ENCODE measurements at places on chromosomes 2 and 18.

DNA sequence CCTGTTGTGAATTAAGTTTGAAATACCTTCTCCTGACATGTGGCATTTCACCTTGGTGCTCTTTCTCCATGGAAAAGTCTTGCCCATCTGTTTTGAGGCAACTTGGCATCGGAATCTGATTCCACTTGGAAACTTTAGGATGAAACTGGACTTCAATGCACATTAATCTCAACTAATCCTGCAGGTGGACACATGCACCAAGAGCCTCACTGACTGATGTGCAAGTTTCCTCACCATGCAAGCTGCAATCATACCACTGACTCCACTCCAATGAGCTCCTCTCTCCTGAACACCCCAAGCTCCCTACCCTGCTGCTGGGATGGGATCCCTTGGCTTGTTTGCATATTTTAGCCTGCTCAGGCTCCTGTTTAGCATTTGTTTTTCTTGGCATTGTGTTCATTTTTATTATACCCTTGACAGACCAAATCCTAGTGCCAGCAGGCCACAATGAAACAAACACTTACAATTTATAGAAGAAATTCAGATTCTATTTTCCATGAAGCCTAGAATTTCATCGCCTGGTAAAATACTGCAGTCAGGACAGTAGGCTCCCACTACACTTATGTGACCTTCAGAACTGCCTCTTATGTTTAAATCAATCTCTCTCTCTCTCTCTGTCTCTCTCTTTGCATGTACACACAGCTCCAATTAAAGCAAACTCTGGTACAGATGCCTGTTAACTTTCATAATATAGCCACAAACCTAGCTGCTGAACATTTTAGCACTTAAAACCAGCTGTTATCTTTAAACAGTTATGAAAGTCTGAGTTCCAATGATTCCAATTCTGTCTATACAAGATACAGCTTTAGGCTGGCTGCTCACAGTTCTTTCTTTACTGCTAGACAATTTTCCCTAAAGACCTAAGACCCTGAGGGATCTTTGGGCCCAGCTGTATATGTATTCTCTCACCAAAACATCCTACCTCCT lies 141.5 kb downstream of the OSR1 start:
- DNase-seq: no peak

DNA sequence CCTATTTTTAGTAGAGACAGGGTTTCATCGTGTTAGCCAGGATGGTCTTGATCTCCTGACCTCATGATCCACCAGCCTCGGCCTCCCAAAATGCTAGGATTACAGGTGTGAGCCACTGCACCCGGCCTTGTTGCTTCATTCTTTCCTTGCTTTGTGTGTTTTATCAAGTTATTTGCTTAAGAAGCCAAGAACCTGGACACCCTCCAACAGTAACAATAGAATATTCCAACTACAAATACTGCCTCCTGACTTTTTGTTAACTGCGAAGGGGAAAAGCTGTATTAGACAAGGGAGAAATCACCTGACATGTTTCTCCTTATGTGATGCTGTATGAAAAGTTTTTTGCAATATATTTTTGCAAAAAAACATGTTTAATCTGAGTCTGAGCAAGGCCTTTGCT lies 297.2 kb downstream of the NCKAP5 start:
- DNase-seq: no peak

DNA sequence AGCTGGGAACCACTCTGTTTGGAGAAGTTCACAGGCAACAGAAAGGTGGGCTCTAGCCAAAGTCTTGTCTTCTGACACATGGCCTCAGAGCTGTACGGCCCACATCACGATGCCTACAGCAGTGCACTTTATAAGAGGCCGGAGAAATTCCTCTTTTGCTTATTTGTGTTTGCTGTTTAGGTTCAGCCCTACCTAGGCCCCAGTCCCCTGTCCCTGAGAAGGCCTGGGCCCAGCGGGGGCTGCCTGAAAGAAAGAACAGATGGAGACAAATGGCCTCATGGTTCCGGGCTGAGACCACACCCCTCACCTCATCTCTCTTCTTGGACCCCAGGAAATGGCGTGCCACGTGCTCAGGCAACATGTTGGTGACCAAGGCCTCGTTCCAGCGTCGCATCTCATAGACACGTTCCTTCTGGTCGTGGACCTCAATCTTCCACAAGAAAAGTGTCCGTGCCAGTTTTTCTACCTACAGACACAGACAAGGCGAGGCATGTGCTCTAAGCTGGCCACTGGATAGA lies 30.9 kb downstream of the CENPO start:
- no peak for DNase-seq

- no peak for DNase-seq
Observed at GRCh38 chr18:77815666-77816338, 566.2 kb downstream of the GALR1 start.

- DNase-seq: no peak
Observed at GRCh38 chr2:189559579-189560272, 20.9 kb downstream of the SLC40A1 start.

- no peak for DNase-seq
Observed at GRCh38 chr2:33494155-33494779, 17.8 kb downstream of the RASGRP3 start.

DNA sequence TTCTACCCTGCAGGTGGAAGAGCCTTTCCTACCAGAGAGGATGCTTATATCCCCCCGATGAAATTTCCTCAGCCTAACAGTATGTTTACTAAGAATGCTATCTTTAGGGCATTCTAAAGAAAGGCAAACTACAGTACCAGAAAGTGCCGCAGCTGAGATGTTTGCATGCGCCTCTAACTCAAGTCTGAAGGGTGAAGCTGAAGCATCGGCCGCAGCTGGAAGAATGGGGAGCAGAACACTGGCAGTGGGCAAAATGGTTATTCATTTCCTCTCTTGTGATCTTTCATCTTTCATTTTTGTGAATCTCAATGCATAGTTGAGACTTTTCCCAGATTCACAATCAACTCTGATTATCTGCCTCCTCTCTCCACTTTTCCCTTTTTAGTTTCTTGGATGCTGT lies 648.2 kb upstream of the ZEB2 start:
- no peak for DNase-seq

DNA sequence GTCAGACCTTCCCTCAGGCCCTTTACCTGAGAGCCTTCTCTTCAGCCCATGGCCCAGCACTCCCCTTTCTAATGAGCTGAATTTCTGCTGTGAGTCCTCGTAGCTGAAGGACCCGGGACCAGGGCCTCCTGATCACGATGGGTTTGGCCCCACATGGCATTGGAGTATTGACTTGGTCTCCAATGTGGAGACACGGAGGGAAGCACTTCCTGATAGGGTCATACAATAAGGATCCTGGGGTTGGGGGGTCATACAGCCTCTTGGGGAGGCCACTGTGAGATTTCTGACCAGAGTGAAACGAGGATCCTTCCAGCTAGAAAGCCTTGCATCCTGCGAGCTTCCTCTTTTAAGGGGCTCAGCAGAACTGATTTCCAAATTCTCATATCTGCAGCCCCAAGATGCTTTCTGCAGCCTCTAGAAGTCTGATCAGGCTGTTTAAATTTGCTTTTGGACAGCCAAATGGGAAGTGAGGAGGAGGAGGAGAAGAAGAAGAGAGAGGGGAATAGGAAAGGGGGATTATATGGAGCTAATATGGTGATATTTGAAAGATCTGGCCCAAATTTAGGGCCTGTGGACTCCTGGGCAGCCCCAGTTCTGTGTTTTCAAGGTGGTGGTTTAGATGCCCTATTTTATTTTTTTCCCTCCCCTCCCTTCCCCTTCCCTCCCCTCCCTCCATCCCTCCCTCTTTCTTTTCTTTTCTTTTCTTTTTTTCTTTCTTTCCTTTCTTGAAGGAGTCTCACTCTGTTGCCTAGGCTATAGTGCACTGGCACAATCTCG lies 38.9 kb downstream of the RHOB start:
- DNase-seq: no peak

DNA sequence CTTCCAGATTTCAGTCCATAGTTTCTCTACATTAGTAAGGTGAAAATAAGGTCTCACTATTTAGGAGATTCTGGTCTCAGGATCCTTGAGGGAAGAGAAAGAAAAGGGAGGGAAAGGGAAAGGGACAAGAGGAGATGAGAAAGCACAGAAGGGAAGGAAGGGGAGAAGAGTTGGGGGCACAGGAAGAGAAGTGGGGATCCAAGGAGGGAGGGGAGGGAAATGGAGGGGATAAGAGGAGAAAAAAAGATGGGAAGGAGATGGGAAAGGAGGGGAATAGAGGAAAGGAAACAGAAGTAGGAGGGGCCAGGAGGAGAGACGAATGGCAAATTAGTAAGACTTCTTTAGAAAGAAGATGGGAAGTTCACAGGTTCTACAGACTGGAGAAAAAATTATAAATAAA lies 39.2 kb upstream of the SPTBN1 start:
- no peak for DNase-seq

- no peak for DNase-seq
Observed at GRCh38 chr2:39723497-39723896, 55.6 kb downstream of the THUMPD2 start.

DNA sequence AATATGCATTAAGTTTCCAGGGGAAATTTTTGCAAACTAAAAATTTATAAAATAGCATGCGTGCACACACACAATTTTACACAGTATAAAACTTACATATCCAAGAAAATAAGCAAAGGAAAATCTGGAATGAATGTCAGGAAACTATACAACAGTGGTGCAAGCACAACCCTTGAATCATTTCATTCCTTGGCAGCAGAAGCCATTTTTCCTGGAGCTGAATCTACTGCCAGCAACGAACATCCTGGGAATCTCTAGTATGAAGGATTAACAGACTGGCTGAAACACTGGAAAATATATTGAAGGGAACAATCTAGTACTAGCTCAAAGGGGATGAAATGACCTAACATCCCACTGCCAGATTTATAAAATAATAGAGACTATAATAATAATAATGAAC lies 235.3 kb downstream of the DYM start:
- no peak for DNase-seq

DNA sequence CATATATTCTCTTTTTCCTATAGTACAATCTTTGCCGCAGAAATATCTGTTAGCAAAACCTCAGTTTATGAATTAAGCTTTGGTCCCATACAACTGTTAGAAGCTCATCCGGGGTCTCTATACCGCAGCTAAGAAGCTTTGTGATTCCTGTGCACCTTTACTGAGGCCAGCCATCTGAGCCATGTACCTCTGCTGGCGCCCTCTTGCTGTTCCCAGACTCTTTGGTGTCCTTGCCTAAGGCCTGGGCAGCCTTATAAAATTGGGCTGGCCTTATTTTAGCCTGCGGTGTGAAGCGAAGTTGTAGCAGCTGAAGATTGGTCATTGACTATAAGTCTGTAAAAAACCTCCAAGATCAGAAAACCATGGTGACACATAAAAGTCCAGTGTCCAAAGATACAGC lies 1135.1 kb upstream of the CHAC2 start:
- DNase-seq: no peak

DNA sequence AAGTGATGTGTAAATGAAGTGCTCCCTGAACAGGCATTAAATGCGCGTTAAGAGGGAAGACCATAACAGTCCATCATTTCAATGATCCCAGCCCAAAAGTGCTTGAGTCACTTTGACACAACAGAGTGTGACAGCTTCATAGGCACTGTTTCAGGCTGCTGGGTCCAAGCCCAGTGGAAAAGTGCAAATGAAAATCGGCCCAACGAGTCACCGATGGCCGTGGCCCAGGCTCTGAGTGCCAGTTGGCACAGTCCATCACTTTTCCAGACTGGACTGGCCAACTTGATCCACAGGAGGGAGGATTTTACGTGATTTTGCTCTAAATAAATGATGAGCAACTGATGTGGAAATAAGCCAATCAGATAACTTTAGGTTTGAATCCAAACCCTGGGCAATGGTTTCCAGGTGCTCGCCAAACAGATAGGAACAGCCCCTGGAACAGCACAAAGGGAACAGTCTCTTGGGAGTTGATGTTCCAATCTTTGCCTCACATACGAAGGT lies 114.0 kb downstream of the SP3 start:
- no peak for DNase-seq

DNA sequence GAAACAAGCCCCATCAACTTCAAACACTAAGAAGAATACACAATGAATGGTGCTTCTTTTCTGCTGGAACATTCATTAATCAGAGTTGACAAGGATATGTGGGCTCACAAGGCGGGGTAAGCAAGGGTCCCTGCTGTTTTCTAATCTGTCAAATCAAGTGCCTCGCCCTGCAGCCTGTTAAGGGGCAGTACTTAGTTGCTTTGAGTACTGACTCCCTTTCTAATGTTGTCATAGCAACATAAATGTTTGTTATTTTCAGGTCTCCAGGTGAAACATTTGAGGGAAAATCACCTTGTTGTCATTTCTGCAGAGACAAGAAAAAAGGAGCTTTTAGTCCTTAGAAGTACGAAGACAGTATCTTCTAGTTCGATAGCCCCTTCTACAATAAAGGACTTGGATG lies 284.7 kb upstream of the PKDCC start:
- DNase-seq: no peak

- no peak for DNase-seq
Observed at GRCh38 chr2:98828369-98828744, 97.4 kb upstream of the MGAT4A start.

DNA sequence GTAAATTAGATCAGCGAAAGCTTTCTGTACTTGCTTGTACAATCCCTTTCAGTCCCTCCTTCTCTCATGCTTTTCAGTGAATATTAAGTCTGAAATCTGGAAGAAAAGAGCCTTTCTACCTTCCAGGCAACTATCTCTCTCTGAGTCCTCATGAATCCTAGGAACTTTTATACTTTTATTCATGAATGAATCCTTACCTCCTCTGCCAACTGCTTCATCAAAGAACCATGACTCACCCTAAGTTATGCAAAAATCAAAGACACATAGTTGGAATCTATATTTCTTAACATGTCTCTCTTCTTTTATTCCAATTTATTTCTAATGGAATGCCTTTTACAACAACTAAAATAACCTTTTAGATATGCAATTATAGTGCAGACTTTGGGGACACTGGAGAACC lies 394.2 kb downstream of the CLIP4 start:
- DNase-seq: no peak

DNA sequence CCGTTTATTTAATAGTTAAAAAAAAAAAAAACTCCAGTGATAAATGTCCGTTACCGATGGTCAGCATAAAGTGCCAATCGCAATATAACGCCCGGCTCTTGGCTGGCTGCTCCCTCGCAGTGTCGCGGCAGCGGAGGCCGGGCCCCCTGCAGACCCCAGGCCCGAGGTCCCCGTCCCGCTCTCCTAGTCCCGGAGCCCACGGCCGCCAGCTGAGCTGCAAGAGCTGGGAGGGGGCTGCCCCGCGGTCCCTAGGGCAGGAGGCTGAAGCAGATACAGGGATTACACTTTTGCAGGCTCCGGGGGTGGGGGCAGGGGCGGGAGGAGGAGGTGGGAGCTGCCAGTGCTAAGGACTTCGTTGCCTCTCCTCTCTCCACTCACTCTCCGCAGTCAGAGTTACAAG lies 6.9 kb downstream of the OSR1 start:
- no peak for DNase-seq
